ENCODE measurements at places on chromosomes 5 and 9. TPM values are rescaled to one million over a fixed set of nuclear protein-coding genes. Genes with fewer than 3 reads are reported as not detected.

- DNase-seq: peak; percentile 82
These were observed 2.9 kb upstream of the PTGER4 start for GRCh38 chr5:40676613-40677343.

DNA sequence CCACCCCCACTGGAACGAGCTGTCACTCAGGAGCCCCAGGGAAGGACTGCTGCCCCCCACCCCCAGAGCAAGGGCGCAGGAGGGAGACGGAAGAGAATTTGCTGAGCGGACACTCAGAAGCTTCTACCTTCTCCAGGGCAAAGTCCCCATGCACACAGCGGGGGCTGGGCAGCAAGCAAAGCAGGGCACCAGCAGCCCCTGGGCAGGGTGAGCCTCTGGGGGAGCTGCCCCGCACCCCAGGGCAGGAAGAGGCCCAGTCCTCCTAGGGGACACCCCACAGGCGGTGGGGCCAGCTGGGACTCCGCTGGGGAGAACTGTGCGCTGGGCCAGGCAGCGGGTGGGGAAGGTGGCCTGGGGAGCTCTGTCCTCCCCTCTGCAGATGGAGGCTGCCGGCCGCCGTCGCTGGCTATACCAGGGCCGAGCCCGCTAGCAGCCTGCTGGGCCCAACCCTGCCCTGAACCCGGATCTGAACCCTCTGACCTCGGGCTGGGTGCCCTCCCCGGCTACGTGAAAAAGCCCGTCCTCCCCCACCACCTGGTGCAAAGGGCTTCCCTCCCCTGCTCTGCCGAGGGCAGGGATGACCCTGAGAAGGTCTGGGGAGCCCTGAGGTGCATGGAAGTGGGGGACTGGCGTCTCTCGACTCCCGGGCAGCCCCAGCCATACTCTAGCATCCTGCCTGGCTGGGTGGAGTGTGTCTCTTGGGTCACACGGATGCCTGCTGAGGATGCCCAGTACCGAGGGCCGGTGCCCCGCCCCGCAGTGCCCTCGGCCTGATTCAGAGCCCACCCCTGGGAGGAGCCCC lies 597 bp upstream of the SLC34A3 start:
- no peak for DNase-seq

DNA sequence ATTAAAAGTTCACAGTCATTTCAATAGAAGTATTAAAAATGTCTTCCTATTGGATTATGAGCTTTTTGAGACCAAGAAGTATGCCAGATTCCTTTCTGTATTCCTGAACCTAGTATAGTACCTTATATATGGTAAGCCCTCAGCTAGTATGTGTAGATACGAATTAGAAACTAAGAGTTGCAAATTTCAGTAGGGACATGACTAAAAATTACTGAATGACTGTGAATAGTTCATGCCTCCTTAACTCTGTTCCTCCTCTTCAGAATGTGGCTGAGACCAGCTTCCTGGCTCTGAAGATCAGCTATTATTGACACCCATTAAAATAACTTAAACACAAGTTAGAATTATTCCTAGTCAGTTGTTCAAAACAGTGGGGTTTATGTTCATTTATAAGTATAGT lies 19.7 kb downstream of the KDM3B start:
- DNase-seq: no peak

DNA sequence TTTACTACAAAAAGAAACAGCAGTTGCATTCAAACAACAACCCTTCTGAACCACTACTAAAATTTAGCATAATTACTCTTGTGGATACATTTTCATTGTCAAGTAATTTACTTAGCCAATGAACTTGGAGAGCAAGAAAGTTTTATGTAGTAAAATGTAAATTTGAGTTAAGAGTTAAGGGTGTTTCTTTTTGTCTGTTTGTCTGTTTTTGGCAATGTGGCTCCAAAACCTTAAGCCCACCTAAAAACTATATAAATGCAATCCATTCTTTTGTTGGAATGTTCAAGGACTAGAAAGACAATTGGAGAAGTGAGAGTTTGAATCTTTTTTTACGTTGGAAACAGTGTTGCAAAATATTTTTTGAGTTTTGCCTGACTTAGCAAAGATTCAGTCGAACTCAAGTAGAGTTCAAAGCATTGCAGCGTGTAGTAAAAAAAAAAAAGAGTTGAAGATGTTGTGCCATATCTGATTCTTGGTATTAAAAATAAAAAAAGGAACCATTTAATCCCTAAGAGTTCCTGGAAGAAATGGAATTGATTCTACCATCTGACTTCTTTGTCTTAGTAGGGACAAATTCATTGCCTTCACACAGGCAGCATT lies 867 bp downstream of the SYK start:
- DNase-seq: no peak

DNA sequence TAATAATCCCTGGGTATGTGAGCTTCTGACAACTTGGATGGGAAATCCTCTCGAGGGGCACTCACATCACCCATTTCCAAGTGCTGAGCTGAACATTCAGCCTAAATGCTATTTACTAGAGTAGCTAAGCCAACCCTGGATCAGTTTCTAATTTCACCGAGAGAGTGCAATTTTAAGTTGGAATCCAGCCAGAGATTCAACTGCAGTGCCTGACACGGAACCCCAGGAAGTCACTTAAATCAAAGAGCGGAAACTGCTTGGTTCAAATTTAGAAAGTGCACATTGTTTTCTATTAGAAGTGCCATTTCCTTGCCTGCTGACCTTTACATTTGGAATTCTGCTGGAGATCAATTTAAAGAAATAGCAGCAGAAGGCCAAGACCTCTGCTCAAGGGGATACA lies 8.8 kb downstream of the SPRY4 start:
- peak; percentile 83 for DNase-seq

PCDHA5 gene
- not detected for total RNA-seq

- peak; percentile 15 for DNase-seq
These were observed 86.8 kb downstream of the LHX2 start for GRCh38 chr9:124098141-124098905.

Measured in RPMI7951 (cell line).